RPMI7951 (cell line): ENCODE measurements at places on chromosomes 12 and 14. TPM values are rescaled to one million over a fixed set of nuclear protein-coding genes. Genes with fewer than 3 reads are reported as not detected.
A peak's percentile ranks its signal among the peaks of the same experiment; 100 is the strongest.

KLRC2 gene
- 10.5 and 17.4 TPM in 2 replicates for total RNA-seq

BDKRB1 gene
- total RNA-seq, result 7.1 and 9.2 TPM in 2 replicates

RNASE7 gene
- not detected in 2 replicates for total RNA-seq

GNG2 gene
- 81.7 and 98.8 TPM in 2 replicates for total RNA-seq

MAP1LC3B2 gene
- 0.48 TPM in 1 of 2 replicates, not detected in the other for total RNA-seq

PROX2 gene
- not detected in 2 replicates for total RNA-seq

DLK1 gene
- not detected in 2 replicates for total RNA-seq

CALCOCO1 gene
- total RNA-seq, result 27.4 and 47.0 TPM in 2 replicates

PLBD1 gene
- total RNA-seq, result 0.78 and 1.3 TPM in 2 replicates

ZFHX2 gene
- not detected in 2 replicates for total RNA-seq

STON2 gene
- total RNA-seq, result 0.49 and 1.6 TPM in 2 replicates

KRT74 gene
- total RNA-seq, result not detected in 2 replicates

CLEC4C gene
- total RNA-seq, result not detected in 2 replicates

EIF2S3B gene
- 0.29 and 0.36 TPM in 2 replicates for total RNA-seq

HOTAIR gene
- total RNA-seq, result not detected in 2 replicates

GALNT8 gene
- not detected in 2 replicates for total RNA-seq

DNA sequence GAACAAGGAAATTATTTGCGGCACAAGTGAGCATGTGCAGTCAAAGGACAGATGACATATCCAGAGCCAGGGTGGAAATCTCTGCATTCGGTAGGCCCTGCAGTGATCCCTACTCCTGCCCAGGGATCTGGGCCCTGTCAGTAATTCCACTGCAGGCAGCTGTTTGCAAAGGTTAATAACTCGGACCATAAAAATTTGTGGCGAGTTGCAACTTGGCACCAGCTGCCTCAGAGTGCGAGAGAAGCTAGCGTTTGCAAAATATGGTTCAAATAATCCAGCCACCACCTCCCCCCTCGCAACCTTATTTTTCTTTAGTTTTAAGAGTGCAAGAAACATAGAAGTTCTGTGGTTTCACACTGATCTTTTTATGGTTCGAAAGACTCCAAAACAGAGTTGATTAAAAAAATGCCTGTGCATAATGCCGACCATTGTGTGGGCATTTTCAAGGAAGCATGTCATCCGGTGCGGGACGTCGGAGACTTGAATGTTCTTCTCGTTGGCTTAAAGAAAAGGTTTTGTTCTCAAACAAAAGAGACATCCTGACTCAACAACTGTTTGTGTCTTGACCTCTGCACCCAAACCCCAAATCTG lies 224.5 kb downstream of the BCL11B start:
- DNase-seq, result peak; percentile 17

- DNase-seq, result no peak
These were observed 50.8 kb upstream of the BBS10 start for GRCh38 chr12:76399040-76399439.

DNA sequence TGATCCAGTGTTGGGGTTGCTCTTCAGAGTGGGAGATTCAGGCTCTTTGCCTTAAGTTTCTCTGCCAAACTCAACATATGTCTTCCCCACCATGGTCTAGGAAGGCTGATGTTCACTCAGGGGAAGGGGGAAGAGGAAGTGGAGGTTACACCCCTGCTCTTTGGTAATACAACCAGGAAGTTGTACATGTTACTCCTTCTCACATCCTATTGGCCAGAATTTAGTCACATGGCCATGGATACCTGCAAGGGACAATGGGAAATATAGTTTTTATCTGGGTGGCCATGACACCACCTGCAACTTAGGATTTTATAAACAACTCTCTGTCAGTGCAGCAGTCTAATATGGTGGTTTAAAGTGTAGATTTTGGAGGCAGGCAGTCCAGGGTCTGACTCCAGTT lies 150.9 kb downstream of the TBX5 start:
- no peak for DNase-seq

GRCh38 chr12:46521145-46521544 lies 148.6 kb upstream of the SLC38A2 start:
- DNase-seq, result no peak

DNA sequence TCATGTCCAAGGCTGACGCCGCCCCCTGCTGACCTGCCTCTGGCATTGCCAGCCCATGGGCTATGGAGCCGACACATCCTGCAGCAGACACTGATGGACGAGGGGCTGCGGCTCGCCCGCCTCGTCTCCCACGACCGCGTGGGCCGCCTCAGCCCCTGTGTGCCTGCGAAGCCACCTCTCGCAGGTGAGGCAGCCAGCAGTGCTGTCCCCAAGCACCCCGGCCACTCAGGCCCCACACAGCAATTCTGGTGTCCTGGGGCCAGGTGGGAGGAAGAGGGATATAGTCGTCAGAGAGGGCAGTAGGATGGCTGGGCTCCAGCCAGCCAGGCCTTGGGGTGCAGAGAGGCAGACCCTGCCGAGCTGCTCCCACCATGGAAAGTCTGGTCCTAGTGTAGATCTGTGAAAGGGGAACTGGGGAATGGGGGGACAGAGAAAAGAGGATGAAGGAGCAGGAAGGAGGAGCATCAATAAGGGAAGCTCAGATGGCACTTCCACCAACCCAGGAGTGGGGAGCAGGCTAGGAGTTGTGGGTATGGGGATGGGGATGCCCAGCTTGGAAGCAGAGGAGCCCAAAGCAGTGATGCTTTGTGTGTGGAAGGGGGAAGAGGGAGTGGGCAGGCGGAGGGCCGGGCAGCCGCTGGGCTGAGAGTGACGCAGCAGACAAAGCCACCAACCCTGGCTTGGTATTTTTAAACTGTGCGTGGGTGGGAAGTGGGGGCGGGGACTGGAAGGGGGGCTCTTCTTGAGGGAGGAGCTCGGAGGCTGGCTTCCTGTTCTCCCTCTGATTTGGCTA lies 4.7 kb downstream of the NAB2 start:
- DNase-seq, result no peak

DNA sequence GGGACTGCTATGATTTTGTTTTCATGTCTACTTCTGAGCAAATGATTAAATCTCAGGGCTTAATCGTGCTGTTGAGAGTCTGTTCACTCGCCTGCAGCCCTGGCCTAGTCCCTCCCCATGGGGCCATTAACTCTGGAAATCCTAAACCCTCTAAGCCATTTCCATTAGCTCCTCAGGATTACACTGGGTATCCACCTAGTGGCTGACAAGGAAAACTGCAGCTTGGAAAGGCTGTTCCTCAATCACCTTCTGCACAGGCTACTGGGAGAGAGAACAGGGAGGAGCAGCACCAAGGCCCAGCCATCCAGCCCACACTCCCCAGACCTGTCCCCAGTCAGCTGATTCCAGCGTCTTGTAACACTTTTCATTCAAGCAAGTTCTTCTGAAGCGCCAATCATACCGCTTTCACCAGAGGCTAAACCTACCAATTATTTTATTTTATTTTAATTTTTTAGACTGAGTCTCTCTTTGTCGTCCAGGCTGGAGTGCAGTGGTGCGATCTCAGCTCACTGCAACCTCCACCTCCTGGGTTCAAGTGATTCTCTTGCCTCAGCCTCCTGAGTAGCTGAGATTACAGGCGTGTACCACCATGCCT lies 48.7 kb downstream of the NEUROD4 start:
- DNase-seq, result peak; percentile 45

GRCh38 chr12:127583041-127583440 lies 683.9 kb upstream of the TMEM132C start:
- no peak for DNase-seq

DNA sequence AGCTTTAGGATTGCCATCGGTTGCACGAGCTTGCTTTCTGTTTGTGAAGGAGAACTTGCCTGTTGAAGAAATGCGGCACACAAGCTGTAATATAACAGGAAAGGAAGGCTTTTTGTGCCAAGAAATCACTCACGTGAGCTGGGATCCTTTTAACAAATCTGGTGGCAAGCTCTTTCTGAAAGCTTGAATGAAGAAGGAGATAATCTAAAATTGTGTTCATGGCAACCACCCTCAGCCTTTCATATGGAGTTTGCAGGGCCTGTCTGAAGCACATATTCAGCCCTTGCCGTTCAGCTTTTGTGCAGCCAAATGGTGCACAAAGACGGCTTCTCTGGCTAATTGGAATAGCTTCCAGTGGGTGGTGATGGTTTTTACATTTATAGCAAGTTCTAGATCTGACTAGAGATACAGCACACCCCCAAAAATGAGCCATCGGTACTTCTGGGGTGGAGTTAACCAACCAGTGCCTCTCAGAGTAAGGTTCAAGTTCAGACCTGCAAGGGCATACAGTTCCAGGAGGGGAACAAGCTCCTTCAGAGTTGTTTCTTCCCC lies 107.4 kb downstream of the AEBP2 start:
- no peak for DNase-seq

- DNase-seq, result no peak
These were observed 5.8 kb downstream of the HNRNPA1 start for GRCh38 chr12:54286042-54287030.

- peak; percentile 38 for DNase-seq
These were observed 37.7 kb downstream of the LRRC74A start for GRCh38 chr14:76863724-76864407.

DNA sequence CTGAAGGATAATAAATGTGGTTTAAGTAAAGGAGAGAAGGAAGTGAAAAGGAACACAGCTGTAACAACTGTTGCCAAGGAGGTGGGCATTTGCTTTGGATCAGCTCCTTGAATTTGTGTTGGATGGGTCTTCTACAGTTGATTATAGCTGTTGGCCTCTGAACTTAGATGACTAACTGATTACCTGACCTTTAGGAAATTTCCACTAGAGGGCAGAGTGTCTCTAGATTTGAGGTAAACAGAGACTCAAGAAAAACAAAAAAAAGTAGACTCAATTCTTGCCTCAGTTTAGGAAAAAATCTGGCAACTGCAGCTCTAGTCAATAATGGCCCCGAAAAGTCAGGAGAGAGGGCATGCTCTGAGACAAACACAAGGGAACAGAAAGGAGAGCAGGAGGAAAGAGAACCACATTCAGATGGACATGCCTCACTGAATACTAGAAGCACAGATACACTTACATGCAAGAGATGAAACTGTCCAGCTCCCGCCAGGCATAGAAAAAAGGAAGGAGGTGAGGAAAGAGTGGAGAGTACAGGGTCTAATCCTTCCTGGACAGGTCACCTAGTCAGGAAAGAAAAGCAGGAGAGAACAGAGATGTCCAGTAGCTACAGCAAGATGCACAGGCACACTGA lies 20.6 kb downstream of the COX14 start:
- DNase-seq, result peak; percentile 26

DNA sequence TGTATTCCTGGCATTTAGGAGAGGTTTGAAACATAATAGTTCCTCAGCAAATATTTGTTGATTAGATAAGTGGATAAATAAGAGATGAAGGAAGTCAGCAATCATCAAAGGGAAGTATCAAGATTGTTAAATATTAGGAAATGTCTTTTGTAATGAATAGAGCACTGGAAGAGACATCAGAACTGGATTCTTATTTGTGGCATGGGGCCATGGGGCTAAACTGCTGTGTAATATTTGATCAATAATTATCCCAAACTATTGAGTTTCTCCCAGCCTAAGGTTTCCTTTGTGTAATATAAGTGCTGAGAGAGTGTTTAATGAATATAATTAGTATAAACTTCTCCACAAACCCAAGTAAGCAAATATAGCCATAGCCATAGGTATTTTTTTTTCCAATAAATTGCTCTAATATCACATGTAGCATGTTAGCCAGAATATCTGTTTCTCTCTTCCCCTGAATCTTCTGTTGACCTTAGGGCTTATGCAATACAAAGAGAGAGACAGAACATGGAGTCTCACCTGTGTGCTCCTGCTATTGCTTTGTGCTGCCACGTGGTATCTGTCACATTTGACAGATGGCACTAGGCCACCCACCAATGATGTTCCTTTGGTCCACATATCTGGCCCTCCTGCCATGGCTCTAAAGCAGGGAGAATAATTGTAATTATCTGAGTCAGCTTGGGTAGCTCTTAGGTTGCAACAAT lies 658.7 kb downstream of the SOX5 start:
- no peak for DNase-seq

DNA sequence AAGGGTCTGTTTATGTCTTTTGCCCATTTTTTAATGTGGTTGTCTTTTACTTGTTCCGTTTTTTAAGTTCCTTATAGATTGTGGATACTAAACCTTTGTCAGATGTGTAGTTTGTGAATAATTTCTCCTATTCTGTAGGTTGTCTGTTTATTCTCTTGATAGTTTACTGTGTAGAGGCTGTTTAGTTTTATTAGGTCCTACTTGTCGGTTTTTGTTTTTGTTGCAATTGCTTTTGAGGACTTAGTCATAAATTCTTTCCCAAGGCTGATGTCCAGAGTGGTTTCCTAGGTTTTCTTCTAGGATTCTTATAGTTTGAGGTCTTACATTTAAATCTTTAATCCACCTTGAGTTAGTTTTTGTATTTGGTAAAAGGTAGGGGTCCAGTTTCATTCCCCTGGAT lies 33.9 kb downstream of the SLC39A9 start:
- no peak for DNase-seq

- peak; percentile 84 for DNase-seq
These were observed 58.1 kb downstream of the PLEKHG3 start for GRCh38 chr14:64762044-64763034.

DNA sequence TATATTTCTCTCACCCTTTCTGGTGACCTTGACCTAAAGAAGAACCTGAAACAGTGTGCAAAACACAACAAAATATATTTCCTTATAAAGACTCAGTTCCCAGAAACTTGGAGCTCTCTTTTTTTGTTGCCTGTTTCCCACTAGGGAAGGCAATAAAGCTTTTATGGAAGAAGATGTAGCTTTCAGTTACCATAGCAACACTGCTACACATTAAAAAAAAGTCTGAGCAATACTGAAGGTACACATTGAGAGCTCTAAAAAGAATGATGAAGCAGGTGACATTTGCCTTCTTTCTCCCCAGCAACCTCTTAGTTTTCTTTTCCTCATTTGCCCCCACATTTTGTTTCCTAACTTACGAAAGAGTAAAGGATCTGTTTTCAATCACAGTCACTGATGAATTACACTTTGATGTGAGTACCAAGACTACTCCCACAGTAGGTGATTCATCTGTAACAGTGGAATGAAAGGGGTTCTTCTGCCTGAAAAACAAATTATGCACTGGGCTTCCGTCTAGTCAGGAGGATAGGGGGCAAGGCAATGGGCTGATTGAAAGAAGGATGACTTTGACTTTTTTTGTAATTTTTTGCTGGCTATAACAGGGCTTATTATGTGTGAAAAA lies 1.1 kb upstream of the CATSPERB start:
- DNase-seq, result no peak

- peak; percentile 19 for DNase-seq
These were observed 4.4 kb upstream of the TINF2 start for GRCh38 chr14:24246765-24247212.

- DNase-seq, result no peak
These were observed 195.5 kb downstream of the NPAS3 start for GRCh38 chr14:33134162-33134561.
